ENCODE measurements at places on chromosomes 13 and 19.

DNA sequence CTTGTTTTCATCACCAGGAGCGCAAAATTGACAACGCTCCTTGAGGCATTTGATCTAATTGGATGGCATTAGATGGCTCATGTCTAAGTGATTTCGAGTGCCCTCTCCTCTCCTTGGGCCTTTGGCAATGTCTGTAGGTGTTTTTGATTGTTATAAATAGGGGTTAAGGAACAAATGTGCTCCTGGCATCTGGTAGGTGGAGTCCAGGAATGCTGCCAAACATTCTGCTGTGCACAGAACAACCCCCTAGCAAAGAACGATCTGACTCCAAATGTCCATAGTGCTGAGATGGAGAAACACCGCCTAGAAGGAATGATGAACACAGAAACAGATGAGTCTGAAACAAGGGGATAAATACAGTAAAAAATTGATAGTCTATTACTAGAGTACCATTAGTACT is 68.0 kb upstream of the C1QTNF9B start:
- no peak for DNase-seq

DNA sequence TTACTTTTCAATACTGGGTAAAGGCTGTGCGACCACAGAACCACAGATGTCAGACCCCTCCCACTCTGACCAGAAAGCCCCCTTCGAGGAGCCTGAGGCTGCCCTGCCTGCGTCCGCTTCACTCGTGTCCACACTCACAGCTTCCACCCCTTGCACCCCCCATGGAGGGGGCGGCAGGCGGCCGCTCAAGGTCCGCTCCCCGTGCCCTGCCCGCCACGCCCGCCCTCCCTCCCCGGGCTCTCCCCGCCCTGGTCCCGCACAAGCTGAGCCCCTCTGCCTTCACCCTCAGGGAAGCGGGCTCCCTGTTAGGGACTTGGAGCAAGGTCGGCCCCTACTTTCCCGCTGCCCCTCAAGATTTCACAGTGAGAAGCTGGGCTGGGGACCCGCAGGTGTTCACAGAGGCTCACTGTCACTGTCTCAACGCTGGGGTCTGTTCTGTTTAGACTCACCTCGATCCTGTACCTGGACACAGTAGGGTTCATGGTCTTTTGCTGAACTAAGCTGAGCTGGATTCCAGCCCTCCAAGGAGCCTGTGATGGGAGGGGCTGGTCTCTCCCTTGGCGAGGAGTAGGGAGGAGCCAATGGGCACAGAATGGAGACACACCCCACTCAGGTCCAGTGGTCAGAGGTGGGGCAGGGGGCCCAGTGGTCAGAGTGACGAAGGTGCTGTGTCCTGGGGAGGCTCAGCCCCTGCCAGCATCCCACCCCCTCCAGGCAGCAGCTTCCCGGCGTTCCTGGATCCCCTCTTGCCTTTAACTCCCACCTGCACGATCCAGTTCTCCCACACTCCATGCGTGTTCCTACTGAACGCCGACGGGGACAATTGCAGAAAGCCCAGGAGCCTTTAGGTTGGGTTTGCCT is 69.5 kb downstream of the SPACA7 start:
- no peak for DNase-seq

DNA sequence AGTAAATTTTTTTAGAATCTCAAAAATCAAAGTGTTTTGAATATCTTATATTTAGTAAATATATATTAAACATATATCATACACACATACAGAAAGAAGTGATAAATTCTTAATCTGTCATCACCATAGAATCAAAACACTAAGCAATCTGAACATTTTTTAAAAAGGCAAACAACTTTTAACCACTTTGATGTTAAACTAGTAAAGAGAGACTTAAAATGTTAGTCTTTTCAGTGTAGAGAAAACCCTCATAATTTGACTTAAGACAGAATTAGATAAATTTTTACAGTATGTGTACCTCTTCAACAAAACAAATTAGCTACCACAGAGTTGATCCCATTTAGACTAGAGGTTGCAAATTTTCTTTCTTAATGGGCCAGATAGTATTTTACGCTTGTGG is 13.4 kb downstream of the SUPT20H start:
- DNase-seq, result no peak

- DNase-seq, result no peak
Observed at GRCh38 chr13:101959016-101959415, 442.8 kb downstream of the FGF14 start.

DNA sequence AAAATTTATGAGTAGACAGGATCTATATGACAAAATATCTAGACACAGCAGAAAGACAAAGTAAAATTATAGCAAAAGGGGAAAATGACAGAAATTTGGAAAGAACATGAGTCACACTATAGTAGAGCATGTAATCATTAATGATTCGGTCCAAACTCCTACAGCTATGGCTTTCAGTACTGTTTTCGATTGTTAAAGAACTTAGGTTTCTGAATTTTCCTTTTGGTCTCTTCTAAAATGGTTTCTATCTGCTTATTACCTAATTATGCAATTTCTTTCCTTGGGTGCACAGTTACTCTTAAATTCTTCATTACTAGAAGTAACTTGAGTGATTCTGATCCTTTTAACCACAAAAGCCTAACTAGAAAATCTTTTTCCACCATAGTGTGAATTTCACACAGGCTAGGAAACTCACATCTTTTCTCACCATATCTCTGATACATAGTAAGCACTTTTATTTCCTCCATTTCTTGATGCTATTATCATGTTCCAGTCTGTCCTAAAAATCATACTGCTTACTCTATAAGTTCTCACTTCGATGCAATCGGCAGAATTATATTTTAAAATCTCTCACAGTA is 1101.4 kb downstream of the PCDH9 start:
- no peak for DNase-seq

DNA sequence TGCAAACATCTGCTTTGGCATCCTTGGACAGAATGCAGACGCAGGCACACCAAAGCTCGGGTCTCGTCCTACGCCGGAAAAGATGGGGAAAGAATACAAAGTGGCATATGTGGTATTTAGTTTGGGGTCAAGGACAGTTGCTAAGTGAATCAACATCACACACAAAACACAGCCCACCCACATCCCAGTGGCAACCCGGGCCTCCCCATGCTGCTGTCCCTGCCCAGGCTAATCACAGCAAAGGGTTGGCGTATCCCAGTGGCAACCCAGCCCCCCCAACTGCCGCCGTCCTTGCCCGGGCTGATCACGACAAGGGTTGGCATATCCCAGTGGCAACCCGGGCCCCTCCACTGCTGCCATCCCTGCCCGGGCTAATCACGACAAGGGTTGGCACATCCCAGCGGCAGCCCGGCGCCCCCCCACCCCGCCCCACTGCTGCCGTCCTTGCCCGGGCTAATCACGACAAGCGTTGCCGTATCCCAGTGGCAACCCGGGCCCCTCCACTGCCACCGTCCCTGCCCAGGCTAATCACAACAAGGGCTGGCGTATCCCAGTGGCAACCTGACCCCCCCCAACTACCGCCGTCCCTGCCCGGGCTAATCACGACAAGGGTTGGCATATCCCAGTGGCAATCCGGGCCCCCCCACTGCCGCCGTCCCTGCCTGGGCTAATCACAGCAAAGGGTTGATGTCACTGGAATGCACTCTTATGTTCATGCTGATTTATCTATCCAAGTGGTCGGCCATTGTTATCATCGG is 167.8 kb upstream of the SOX1 start:
- DNase-seq, result no peak

- no peak for DNase-seq
Observed at GRCh38 chr19:46446021-46446420, 17.3 kb upstream of the PNMA8C start.

GRCh38 chr19:43774103-43774939 is 6.5 kb downstream of the KCNN4 start:
- no peak for DNase-seq
